H1 (cell line): ENCODE measurements at places on chromosomes 1 and 21.
A peak's percentile ranks its signal among the peaks of the same experiment; 100 is the strongest.

GRCh38 chr1:44962729-44963128 lies 23.7 kb downstream of the EIF2B3 start:
- DNase-seq: no peak

DNA sequence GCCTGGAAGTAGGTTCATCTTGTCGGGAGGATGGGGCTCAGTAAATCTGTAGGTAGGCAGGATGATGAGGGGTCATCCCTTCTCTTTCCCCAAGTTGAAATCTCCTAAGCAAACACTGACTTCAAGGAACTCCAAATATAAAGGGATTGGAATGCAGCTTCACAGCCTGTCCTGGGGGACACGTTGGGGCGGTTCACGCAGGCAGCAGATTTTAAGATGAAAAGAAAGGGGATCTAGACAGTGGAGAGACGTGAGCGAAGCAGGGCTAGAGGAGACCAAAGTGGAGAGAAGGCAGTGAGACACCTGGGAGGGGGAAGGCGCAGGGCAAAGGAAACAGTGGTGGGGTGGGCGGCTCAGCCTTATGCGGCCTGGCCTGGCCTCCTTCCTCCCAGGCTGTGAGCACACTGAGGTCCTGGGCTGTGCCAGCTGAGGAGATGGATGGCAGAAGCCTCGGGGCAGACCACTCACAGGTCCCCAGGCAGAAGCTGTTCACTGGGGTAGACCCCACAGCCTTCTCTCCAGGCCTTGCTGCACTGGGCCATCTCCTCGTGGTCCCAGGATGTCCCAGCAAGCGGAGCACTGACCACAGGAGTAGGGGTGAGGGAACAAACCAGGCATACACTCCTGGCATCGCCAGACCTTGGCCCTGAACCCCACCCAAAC lies 51.7 kb downstream of the TOR1AIP2 start:
- no peak for DNase-seq

- DNase-seq: no peak
Measured at GRCh38 chr1:241775021-241775420, 73.0 kb upstream of the EXO1 start.

DNA sequence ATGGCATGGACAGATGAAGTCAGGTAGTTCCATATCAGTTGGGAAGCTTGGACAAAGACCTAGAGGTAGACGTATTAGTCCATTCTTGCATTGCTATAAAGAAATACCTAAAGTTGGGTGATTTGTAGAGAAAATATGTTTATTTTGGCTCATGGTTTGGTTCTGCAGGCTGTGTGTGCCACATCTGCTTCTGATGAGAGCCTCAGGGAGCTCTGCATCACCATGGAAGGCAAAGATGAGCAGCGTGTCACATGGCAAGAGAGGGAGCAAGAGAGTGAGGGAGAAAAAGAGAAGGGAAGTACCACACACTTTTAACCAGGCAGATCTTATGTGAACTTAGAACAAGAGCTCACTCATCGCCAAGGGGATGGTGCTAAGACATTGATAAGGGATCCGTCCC lies 9.0 kb downstream of the TSACC start:
- no peak for DNase-seq

- DNase-seq: no peak
Measured at GRCh38 chr21:34157521-34157920, 84.1 kb downstream of the MRPS6 start.

DNA sequence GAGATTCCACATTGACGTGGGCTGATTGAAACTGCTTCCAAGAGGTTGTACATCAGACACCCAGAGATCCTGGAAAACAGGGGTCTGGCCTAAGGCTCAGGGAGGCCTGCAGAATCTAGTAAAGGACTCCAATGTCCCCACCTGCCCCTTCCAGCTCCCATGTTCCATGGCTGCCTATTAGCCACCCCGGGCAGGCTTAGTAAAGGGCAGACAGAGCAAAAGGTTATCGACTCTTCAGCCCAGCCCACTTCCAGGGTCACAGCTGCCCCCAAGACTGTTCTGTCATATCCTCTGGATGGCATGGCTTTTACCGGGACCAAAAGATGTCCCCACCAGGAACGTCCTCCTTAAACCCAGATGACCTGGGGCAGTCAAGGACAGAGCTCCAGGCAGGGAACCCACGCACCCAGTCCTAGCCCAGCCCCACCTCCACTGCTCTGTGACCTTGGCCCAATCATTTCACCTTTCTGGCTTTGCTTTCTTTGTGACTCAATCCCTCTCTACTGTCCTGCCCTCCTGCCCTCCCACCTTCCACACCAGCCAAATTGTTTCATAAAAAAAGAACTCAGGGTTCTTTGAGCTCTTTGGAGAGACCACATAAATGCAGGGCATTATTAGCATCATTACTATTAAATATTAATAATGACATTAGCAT lies 4.8 kb upstream of the CNTN2 start:
- DNase-seq: no peak

DNA sequence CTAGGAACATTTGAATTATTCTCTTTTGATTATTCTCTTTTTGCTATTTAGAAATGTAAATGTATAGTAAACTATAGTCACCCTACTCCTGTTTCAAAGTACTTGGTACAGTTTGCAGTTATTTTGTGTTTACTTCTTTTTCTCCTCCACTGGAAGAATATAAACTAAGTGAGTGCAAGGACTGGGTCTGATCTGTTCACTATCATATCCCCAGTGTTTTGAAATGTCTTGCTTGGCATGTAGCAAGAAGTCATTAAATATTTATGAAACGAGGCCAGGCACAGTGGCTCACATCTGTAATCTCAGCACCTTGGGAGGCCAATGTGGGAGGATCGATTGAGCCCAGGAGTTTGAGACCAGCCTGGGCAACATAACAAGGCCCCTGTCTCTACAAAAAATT lies 35.8 kb upstream of the PODN start:
- DNase-seq: no peak

GRCh38 chr1:216531263-216532239 lies 108.3 kb upstream of the USH2A start:
- no peak for DNase-seq

- DNase-seq: no peak
Measured at GRCh38 chr1:175433532-175434282, 241.1 kb upstream of the KIAA0040 start.

GRCh38 chr1:205626216-205626615 lies 5.6 kb downstream of the ELK4 start:
- no peak for DNase-seq

DNA sequence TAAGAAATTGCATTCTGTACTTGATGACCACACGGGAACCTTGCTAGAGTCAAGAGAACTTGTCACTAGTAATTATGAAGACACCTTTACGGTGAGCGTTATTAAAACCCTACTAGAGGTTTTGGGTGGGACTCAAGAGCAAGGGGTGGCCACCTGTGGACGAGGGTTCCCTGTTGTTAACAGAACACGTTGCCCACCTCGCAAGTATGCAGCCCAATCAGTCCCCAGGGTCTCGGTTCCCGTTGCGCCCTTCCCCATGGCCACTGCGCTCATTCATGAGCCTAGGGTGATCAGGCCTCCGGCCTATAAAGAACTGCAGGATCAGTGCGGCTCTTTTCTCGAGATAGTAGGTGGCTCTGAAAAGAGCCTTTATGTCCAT lies 30.2 kb upstream of the RNF187 start:
- DNase-seq: no peak

DNA sequence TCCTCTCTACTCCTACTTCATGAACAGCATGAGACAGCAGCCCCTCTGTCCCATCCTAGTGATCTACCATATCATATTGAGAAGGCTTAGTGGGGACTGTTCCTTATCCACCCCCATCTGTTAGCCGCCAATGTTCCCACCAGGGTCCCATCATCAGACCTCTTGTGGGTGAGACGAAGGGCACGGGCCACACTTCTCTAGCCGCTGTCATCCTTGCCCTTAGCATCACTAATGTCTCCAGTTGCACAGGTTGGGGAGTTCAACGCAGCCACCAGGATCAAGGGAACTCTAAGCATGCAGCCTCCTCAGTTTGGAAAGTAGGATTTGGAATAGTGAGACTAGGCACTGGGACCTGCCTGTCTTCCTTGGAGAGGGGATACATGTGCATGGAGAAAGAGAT lies 20.1 kb downstream of the INKA2 start:
- no peak for DNase-seq

DNA sequence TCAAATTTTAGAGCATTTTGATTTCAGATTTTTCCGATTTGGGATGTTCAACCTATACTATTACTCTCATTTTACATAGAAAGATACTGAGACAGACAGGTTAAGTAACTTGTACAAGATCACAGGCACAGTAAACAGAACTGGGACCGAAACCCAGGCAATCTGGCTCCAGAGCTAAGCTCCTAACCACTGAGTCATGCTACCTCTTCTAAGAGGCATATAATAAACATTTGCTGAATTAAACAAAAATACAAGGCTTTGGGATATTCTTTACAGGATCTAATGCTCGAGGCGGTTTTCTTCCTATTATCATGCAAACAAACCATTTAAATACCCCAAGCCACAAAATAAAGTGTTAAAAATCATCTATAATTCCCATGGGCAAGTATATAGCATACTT lies 50.3 kb downstream of the MCOLN2 start:
- DNase-seq: no peak

GRCh38 chr1:52659356-52659755 lies 26.4 kb downstream of the SHISAL2A start:
- no peak for DNase-seq

- no peak for DNase-seq
Measured at GRCh38 chr21:45882645-45883044, 98.9 kb upstream of the COL6A1 start.

DNA sequence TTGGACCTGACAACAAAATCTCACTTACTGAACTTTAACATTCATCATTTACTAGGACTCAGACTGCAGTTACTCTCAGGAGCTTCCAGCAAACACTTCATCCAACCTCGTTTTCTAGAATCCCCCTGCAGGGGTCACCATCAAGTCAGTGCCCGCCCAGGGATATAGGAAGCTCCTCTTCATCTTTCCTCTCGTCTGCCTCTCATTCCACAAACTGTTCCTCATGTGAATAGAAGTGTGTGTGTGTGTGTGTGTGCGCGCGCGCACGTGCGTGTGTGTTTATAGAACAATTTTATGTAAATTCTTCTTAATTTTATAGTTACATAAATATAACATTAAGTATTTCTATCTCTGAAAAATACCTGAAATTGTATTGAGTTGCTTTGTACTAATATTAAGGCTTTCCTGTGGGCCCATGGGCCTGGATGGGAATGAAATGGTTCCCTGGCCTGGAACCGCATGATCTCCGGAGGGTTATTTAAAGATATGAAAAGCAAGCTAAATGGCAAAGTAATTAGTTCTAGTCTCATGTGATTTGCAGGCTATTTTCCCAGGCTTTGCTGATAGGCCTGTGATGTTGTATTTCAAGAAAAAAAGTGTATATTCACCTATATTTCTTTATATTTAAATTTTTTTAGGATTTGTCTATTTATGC lies 21.7 kb upstream of the ABCD3 start:
- no peak for DNase-seq

- no peak for DNase-seq
Measured at GRCh38 chr21:45336870-45337269, 49.2 kb upstream of the POFUT2 start.

- DNase-seq: no peak
Measured at GRCh38 chr1:100921110-100921706, 25.3 kb downstream of the SLC30A7 start.

GRCh38 chr1:59015708-59016107 lies 231.9 kb upstream of the JUN start:
- DNase-seq: peak; percentile 23

- DNase-seq: peak; percentile 89
Measured at GRCh38 chr1:109931189-109931731, 20.6 kb downstream of the CSF1 start.

DNA sequence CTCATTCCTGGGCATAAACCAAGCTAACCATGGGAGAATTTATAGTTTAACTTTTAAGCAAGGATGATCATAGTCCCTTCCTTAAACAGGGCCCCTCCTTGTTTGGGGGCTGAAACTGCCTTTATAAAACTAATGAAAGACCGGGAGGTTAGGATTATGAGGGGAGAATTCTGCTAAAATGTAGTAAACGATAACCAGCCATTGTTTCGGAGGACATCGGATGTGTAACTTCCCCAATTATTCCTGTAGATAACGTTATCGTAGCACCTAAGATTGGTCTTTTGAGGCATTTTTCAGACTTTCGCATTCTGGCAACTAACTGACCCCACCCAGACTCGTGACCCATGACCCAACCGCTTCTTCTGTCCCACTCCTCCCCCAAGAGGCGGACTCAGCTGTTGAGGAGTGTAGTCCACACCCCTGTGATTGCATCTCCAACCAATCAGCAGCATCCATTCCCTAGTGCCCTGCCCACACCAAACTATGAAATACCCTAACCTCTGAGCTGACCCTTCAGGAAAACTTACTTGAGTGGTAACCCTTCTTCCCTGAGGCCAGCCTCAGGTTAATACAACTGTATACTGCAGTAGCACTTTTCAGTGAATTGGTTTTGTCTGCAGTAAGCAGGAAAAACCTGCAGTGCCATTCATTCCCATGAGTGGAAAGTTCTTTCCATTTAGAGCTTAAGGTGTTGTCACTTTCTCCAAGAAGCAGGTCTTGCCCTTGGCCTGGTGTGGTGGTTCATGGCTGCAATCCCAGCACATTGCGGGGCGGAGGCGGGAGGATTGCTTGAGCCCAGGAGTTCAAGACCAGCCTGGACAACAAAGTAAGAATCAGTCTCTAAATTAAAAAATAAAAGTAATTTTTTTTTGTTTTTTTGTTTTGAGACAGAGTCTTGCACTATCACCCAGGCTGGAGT lies 823 bp upstream of the SYF2 start:
- DNase-seq: no peak

GRCh38 chr1:211908453-211908852 lies 77.9 kb upstream of the LPGAT1 start:
- DNase-seq: no peak

DNA sequence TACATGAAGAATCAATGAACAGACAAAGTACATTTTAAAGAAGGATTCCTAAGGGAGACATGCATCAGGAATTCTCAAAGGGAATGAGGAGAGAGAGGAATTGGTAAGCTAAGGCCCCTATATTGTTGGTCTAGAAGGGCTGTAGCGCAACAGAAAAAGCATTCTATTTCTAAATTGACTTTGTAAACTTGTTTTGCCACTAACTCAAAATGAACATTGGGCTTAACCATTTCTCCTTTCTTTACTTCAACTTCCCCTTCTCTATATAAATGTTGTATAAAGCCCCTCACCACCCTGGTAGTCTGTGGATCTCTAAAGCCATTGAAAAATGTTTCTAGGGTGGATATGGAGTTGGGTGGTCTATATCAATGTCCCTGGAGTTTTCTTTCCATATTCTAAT lies 20.4 kb upstream of the OR6N2 start:
- no peak for DNase-seq

- DNase-seq: no peak
Measured at GRCh38 chr1:70745199-70745598, 302.4 kb downstream of the PTGER3 start.

GRCh38 chr1:56028244-56028643 lies 551.1 kb downstream of the PLPP3 start:
- no peak for DNase-seq

GRCh38 chr1:185721553-185721952 lies 12.6 kb upstream of the HMCN1 start:
- DNase-seq: no peak
